ENCODE measurements at places on chromosomes 11 and 22.
A peak's percentile ranks its signal among the peaks of the same experiment; 100 is the strongest.

GRCh38 chr11:115576606-115577380 lies 72.6 kb upstream of the CADM1 start:
- no peaks in the 10 kb centered on the region for H3K36me3 ChIP-seq
- H3K27ac ChIP-seq: no peak overlapping the region
- DNase-seq: no peak

DNA sequence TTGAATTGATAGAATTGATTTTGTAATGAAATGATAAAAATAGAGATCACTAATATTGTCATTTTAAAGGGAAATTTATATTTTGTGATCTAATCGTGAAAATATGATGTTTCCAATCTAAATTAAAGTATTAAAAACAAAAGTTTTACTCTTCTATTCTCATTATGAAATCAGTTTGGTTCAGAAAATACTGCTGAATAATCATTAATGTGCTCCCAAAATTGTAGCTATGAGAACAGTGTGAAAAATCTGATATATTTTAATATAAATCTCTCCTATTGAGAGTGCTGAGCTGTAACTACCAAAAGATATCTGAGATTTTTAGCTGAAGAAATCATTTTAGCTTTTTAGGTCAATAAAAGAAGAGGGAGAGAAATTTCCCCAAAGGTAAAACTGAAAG lies 287.5 kb upstream of the ANO3 start:
- DNase-seq: no peak
- no peak overlapping the region for H3K4me3 ChIP-seq
- H3K4me1 ChIP-seq: no peaks in the 10 kb centered on the region
- H3K27ac ChIP-seq: no peak overlapping the region
- H3K27me3 ChIP-seq: no peaks in the 10 kb centered on the region

GRCh38 chr11:16191212-16191867 lies 165.0 kb downstream of the SOX6 start:
- H3K4me3 ChIP-seq: no peak overlapping the region
- no peak overlapping the region for H3K27ac ChIP-seq
- H3K4me1 ChIP-seq: peaks cover 3% of the 10 kb centered on the region
- no peaks in the 10 kb centered on the region for H3K27me3 ChIP-seq

- H3K4me3 ChIP-seq: no peak overlapping the region
- H3K27ac ChIP-seq: no peak overlapping the region
- H3K27me3 ChIP-seq: no peaks in the 10 kb centered on the region
- H3K36me3 ChIP-seq: no peaks in the 10 kb centered on the region
- H3K4me1 ChIP-seq: no peaks in the 10 kb centered on the region
- DNase-seq: no peak
Measured at GRCh38 chr11:7143908-7144307, 55.1 kb downstream of the RBMXL2 start.

DNA sequence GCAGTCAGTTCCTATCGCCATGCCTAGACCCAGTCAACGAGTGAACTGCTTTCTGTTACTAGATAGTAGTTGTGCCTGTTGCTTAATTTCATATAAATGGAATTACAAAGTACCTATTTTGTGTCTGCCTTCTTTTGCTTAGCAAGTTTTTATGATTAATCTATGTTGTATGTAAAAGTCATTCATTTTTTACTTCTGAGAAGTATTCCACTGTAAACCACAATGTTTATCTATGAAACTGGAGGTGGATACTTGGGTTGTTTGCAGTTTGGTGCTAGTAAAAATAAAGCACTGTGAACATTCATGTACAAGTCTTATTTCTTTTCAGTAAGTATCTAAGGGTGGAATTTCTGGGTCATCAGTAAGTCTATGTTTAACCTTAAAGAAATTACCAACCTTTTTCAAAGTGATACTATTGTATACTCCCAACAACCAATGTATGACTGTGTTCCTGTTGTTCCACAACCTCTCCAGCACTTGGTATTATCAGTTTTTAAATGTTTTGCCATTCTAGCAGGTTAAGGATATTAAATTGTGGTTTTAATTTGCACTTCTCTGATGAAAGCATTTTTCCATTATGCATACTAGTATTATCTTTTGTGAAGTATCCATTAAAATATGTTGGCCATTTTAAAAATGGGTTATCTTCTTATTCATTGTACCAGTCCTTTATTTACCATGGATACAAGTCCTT lies 68.2 kb downstream of the DNAJC24 start:
- H3K27me3 ChIP-seq: no peaks in the 10 kb centered on the region
- no peak for DNase-seq
- H3K27ac ChIP-seq: no peak overlapping the region

GRCh38 chr11:27238811-27239210 lies 124.2 kb downstream of the CCDC34 start:
- no peak overlapping the region for H3K27ac ChIP-seq
- H3K4me1 ChIP-seq: no peaks in the 10 kb centered on the region
- no peak overlapping the region for H3K4me3 ChIP-seq
- no peaks in the 10 kb centered on the region for H3K36me3 ChIP-seq
- H3K27me3 ChIP-seq: no peaks in the 10 kb centered on the region

GRCh38 chr11:61827571-61828378 lies at the start of gene FADS2:
TSS of gene FADS2 (plus strand) at chr11:61828300. CDS start at chr11:61828391, 91 bp downstream.
- peak; percentile 87 for DNase-seq
- peaks cover 28% of the 10 kb centered on the region for H3K4me1 ChIP-seq
- peak within 1 kb of the TSS; percentile 89 for H3K27ac ChIP-seq
- H3K4me3 ChIP-seq: peak within 1 kb of the TSS; percentile 63
- no peaks in the 10 kb centered on the region for H3K27me3 ChIP-seq

- H3K36me3 ChIP-seq: no peaks in the 10 kb centered on the region
- H3K4me3 ChIP-seq: no peak overlapping the region
- peaks cover 50% of the 10 kb centered on the region for H3K4me1 ChIP-seq
- no peaks in the 10 kb centered on the region for H3K27me3 ChIP-seq
- H3K27ac ChIP-seq: no peak overlapping the region
Measured at GRCh38 chr11:12088047-12088481, 22.3 kb upstream of the MICAL2 start.

DNA sequence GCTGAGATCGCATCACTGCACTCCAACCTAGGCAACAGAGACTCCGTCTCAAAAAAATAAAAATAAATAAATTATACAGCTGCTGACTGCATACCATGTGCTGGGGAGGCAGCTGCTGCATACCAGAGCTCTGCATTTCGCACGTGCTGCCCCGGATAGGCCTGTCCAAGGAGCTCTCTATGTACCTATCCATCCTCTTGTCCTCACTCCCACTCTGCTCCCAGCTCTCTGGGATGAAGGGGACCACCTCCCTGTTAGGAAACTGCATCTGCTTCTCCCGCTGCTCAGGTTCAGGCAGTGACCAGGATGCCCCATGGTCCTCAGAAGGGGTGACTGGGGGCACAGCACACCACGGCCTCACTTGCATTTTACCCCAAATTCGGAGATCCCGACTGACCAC lies 302.3 kb downstream of the BRD1 start:
- H3K4me1 ChIP-seq: no peaks in the 10 kb centered on the region
- no peak overlapping the region for H3K27ac ChIP-seq
- H3K4me3 ChIP-seq: no peak overlapping the region
- H3K36me3 ChIP-seq: no peaks in the 10 kb centered on the region

DNA sequence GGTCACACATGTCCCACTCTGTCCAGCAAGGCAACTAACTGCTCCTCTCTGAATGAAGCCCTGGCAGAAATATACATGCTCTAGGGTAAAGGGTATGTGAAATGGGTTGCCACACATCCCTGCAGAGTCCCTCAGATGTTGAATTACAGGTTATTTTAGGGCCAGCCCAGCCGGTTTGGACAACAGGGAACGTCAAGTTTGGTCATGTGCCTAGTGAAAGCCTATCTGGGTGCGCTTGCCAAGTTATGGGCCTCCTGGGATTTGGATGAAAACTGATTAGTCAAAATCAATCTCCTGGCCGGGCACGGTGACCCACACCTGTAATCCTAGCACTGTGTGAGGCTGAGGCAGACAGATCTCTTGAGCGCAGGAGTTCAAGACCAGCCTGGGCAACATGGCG lies 10.4 kb downstream of the AP1B1 start:
- H3K36me3 ChIP-seq: peaks cover 23% of the 10 kb centered on the region
- H3K4me1 ChIP-seq: no peaks in the 10 kb centered on the region
- H3K4me3 ChIP-seq: no peak overlapping the region
- DNase-seq: no peak

DNA sequence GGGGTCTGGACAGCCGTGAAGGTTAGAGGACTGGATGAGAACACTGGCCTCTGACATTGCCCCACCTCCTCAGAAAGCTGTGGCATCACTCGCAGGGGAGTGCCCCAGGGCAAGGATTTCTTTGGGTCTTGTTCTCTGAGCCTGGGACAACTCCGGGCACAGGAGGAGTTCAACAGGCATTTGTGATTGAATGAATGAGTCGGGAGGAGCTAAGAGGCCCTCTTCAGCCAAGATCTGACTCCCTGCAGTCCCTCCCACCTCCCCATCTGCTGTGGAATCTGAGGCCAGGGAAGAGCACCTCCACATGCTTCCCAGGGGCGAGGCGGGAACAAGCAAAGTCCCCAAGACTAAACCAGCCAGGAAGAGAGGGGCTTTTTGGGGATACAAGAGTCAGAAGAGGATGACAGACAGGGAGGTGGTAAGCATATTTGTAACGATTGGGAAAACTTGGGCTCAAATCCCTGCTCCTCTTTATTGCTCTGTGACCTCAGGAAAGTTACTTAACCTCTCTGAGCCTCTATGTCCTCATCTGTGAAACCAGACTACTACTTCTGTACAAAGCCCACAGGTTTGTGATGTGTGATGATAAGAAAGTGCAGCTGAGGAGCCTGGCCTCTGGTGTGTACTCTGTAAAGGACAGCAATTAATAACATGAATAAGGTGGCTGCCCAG lies 6.4 kb downstream of the TP53I11 start:
- no peak for DNase-seq
- no peak overlapping the region for H3K4me3 ChIP-seq
- H3K27ac ChIP-seq: no peak overlapping the region

GRCh38 chr22:19643448-19644313 lies 70.6 kb upstream of the SEPTIN5 start:
- no peak for DNase-seq
- no peaks in the 10 kb centered on the region for H3K4me1 ChIP-seq
- peaks cover 4% of the 10 kb centered on the region for H3K27me3 ChIP-seq
- H3K36me3 ChIP-seq: no peaks in the 10 kb centered on the region
- no peak overlapping the region for H3K27ac ChIP-seq

DNA sequence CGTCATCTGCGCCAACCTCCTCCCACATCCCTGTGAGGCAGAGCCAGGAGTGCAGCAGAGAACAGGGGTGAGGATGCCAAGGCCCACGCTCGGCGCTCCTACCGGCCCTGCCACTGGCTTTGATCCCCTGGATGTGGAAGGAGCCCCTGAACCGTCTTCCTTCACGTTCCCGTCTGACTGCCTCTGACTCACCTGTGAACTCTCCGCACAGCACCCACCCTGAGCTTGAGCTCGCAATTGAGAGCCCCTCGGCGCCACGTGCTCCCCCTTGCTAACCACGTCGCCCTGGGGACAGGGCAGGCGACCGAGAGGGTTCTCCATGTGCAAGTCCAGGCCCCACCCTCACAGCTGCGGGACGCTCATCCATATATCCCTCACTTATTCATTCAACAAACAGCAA lies 645.3 kb downstream of the BRD1 start:
- no peaks in the 10 kb centered on the region for H3K4me1 ChIP-seq
- no peaks in the 10 kb centered on the region for H3K27me3 ChIP-seq
- DNase-seq: no peak
- no peak overlapping the region for H3K27ac ChIP-seq

GRCh38 chr11:69919659-69920344 lies 100.6 kb upstream of the FGF3 start:
- H3K4me1 ChIP-seq: no peaks in the 10 kb centered on the region
- H3K27me3 ChIP-seq: no peaks in the 10 kb centered on the region

DNA sequence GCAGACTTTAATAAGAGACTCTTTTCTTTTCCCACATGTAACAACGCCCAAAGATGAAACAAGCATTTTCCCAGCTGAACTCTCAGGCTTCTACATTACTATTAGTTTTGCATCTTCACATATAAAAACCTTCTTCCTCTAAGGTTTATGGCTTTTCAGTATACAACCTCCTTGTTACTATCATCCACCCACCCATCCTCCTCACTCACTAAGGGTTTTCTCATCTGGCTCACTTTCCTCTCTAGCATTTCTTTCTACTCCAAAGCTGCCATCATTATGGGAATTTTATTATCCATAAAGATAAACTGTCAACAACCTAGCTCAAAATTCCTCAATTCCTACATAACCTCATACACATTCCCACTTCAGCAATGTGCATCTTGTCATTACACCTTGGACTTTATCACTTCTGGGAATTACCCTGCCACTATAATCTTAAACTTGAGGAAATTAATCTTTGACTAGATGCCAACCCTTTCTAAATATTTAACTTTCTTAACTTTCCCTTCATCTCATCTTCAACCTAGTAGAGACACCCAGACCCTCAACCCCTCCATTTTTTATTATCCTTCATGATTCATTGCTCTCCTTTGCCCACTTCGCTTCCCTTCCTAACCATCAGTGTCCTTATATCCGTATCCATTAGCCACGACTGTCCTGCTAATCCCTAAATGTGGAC lies 30.9 kb downstream of the MTMR2 start:
- H3K36me3 ChIP-seq: no peaks in the 10 kb centered on the region
- H3K27ac ChIP-seq: no peak overlapping the region
- H3K4me3 ChIP-seq: no peak overlapping the region
- no peak for DNase-seq
- no peaks in the 10 kb centered on the region for H3K4me1 ChIP-seq
- no peaks in the 10 kb centered on the region for H3K27me3 ChIP-seq

DNA sequence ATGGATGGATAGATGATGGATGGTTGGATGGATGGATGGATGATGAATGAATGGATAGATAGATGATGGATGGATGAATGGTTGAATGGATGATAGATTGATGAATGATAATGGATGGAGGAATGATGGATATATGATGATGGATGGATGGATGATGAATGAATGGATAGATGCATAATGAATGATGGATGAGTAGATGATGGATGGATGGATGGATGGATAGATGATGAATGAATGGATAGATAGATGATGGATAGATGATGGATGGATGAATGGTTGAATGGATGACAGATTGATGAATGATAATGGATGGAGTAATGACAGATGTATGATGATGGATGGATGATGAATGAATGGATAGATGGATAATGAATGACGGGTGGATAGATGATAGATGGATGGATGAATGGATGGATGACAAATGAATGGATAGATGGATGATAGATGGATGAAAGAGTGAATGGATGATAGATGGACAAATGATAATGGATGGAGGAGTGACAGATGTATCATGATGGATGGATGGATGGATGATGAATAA lies 1466.5 kb downstream of the BRD1 start:
- no peaks in the 10 kb centered on the region for H3K36me3 ChIP-seq
- H3K27me3 ChIP-seq: peaks cover 14% of the 10 kb centered on the region

DNA sequence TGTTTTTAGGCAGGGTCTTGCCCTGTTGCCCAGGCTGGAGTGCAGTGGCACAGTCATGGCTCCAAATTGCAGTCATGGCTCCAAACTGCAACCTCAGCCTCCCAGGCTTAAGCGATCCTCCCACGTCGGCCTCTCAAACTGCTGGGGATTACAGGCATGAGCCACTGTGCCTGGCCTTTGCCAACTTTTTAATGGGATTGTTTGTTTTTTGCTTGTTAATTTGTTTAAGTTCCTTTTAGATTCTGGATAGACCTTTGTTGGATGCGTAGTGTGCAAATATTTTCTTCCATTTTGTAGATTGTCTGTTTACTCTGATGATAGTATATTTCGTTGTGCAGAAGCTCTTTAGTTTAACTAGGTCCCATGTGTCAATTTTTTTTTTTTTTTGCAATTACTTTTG lies 10.0 kb upstream of the SCGB1D1 start:
- no peak overlapping the region for H3K27ac ChIP-seq
- no peak overlapping the region for H3K4me3 ChIP-seq
- no peaks in the 10 kb centered on the region for H3K27me3 ChIP-seq
- no peaks in the 10 kb centered on the region for H3K4me1 ChIP-seq
- H3K36me3 ChIP-seq: no peaks in the 10 kb centered on the region
